ENCODE measurements at places on chromosomes 12 and 14. TPM values are rescaled to one million over a fixed set of nuclear protein-coding genes. Genes with fewer than 3 reads are reported as not detected.

The KLRD1 gene
- not detected for total RNA-seq

The ZC2HC1C gene
- total RNA-seq, result 6.5 TPM

The CACNA1C gene
- 1.2 TPM for total RNA-seq

The CLEC1A gene
- not detected for total RNA-seq

The SIX1 gene
- 22.9 TPM for total RNA-seq

The CIROP gene
- not detected for total RNA-seq

The AKAP3 gene
- total RNA-seq, result not detected

The GPR137C gene
- not detected for total RNA-seq

The SCNN1A gene
- 5.7 TPM for total RNA-seq

- no peak for DNase-seq
Observed at GRCh38 chr14:70052990-70053389, 135.8 kb downstream of the SLC8A3 start.

DNA sequence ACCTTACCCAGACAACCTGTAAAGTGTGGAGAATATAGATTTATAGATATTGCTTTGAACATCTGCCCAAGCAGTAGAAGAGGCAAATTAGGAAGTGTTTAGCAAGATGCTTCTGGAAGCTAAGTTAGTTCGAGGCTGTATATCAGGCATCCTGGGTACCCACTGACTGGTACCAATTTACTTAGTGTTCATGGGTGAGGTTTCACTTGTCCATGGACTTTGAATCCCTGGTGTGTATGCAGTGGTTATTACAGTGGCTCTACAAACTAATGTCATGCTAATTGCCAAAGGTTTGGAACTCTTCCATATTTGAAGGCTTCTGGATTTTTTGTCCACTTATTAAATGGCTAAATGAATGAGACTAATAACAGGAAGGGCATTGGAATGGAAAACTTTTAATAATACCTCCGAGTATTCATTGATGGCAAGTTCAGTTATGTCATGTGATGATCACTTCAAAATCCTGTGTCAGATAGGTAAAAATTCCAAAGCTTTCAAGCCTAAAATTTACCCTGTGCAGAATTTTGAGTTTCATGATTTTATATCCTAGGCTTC lies at the start of gene OR4E2:
Gene OR4E2 (plus strand): TSS at position 505 of the 555 bp plus-strand sequence. CDS start 11,248 bp downstream, outside the sequence.
- no peak for DNase-seq

DNA sequence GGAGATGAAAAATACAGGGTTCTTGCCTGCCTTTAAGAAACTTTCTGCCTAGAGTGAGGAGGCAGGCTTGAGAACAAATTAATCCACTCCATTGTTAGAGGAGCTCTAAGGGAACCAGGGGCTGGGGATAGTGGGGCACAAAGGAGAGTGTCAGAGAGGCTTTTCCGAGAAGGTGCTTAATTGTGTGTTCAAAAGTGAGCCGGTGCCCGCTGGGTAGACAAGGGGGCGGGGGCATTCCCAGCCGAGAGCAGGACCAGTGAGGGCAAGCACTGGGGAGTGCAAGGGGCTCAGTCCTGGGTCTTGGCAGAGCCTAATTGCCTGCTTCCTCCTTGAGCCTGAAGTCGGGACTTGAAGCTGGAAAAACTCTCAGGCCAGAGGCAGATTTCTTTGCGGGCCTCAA lies 377.4 kb downstream of the ETNK1 start:
- DNase-seq, result no peak

- DNase-seq, result no peak
Observed at GRCh38 chr14:52356025-52356424, 41.9 kb downstream of the PTGER2 start.

DNA sequence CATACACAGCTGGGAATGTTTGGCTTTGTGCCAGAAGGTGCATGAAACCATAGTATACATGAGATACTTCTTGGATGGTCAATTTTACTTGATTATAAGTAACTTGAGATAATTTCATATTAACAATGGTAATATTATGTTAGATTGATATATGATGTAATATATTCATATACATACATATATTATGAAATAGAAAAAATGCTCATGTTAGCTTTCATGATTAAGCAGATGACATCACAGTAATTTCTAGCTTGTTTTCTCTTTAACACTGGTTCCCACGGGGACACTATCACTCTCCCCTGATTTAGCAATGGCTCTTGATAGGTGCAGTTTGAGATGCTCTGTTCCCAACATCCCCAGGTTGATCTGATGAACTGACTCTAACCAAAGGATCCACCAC lies 35.4 kb upstream of the NTF3 start:
- no peak for DNase-seq

DNA sequence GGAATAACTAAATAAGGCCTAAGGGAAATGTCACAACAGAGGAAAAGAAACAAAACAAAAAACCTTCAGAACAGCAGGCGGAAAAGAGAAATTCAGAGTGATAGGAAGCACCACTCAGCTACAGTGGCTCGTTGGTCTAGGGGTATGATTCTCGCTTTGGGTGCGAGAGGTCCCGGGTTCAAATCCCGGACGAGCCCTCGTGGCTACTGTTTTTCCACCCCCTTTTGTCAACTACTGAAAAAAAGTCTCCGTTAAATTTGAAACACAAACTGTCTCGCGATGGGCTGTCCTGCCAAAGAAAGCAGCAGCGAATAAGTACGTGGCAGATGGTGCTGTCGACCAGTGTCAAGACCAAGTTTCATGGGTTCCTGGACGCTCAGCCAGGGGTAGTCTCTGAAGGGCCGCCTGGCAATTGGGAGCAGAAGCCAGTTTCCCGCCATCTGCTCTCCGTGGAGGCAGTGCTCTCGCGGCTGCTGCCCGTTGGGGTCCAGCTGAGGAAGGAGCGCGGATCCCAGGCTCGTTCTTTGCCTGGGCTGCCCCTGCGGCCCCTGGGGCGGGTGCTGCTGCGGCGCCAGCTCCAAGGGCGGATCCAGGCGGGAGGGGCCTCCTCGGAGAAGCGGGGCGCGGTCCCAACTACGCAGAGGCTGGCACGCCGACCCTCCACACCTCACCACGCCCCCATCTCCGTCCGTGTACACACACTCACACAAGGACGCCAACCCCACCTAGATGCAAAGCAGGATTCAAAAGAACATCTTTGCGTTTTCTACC lies at the start of gene RNASE4:
Gene RNASE4 (plus strand): TSS at position 670 of the 771 bp plus-strand sequence. CDS start 14,812 bp downstream, outside the sequence.
- peak; percentile 87 for DNase-seq

GRCh38 chr14:36773558-36773957 lies 111.9 kb downstream of the PAX9 start:
- DNase-seq, result no peak

DNA sequence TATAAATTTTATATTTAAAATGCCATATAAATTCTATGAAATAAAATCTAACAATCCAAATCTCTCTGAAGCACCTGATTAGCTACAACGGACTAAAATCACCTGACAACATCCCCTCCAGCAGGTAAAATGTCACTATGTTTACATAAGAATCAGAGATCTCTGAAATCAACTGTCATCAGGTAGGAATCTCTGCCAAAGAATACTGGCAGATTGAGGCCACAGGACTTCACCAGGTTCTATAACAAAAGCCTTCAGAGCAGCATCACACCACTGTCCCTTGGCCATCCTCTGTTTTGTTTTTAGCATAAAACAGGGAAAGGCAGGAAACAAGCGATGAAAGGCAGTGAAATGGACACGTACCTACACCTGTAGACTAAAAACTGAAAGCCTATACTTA lies 22.1 kb downstream of the FGD6 start:
- DNase-seq, result no peak

GRCh38 chr14:66649498-66649897 lies 141.6 kb downstream of the GPHN start:
- no peak for DNase-seq

DNA sequence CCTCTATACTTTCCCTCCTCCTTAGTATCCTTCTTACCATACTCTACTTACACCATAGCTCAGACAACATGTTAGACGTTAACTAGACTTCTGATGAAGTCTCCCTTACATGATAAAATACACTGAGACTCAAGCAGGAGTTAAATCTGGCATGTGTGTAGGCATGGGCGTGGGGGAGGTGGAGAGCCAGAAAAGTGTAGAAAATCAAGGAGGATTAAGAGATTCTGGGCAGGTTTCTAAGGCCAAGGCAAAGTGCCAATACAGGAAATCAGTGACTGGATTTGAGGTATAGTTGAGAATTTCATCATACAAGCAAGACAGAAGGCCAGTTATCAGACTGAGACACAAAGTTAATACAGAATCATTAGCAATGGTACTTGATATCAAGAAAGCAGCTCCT lies 37.4 kb downstream of the EPS8 start:
- no peak for DNase-seq

GRCh38 chr14:86672080-86672479 lies 1142.1 kb downstream of the FLRT2 start:
- DNase-seq, result no peak

DNA sequence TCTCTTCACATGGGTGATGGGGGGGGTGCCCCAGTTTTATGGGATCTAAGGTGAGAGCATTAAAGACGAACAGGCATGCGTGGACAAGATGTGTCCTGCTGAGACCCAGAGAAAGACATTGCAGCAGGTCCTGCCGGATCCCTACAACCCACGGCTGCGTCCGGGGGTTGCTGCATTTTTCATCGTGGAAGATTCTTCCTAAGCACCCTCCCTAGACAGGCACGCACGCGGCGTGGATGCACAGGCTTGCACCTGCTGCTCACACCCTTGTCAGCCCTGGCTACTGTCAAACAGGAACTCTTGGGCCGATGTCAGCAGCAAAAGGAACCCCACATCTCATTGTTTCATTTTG lies 280.6 kb upstream of the RTL1 start:
- no peak for DNase-seq

- DNase-seq, result no peak
Observed at GRCh38 chr14:53358166-53358565, 205.0 kb upstream of the DDHD1 start.

DNA sequence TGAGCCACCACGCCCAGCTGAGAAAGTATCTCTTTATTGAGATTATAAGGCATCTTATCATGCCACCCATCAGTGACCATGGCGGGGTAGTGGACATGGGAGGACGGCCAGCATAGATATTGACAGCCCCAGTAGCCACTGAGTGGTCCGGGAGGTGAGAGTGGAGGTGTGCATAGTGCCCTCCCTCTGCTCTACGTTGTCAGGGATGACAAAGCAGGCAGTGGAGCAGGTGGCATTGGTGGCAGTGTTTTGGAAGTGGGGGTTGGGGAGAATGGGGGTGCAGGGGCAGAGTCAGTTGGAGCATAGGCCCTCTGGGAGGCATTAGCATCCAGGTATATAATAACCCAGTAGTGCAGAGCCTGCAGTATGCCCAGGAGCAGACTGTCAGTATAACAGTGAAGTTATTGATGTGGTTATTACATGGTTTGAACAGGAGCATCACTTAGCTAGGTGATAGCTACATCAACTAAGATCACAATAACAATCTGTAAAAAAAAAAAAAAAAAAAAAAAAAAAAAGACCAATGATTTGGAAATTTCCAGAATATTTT lies 41.1 kb downstream of the GNG2 start:
- DNase-seq, result no peak

DNA sequence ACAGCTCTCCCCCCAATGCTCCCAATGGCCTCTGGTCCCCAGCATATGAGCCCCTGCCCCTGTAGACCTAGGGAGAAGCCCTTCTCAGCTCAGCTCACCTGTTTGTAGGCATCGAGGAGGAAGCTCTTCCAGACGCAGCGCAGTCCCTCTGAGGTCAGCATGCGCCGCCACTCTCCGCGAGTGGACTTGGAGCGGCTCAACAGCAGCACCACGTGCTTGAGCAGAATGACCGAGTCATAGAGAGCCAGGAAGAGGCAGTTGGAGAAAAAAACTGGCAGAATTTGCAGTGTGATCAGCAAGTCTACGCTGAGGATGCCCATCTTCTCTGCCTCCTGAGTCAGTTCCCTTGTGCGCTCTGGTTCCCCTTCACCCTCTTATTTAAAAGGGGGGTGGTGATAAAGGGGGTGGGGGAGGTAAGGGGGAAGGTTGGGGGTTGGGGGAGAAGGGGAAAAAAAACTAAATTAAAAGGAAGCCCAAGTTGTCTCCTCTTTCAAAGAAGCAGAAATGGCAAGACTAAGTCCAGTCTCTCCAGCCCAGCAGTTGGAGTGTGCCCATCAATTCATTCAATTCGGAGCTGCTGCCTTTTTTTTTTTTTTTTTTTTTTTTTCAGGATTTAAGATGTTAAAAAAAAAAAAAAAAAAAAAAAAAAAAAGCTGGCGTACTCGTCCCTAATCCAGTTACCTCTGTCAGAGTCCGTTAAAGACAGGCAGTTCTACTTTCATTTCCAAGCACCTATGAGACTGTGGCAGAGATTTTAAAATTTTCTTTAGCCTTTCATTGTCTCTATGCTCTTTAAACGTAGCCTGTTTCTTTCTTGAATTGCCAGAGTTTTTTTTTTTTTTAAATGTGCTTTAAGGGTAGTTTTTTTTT lies at the start of gene DIO2:
Gene DIO2 (minus strand): TSS at position 352 of the 870 bp plus-strand sequence. CDS start 32 bp downstream, at position 320.
- DNase-seq, result no peak

DNA sequence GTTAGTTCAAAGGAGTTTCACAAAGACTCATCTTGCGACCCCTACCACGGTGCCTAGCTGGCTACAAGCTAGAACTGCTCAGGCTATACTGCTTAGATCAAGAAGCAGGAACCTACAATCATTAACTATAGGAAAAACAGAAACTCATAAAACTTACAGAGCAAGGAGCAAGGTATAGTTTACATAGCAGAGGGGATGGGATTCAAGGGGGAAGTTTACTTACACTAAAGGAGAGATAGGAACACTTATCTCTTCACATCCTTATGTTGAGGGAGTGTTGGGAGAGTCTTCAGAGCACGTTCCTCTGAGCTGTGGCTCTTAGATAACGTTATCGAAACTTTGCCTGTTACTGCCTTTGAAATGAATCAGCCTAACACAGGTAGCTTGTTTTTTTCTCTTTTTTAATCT lies 58.1 kb downstream of the FSCB start:
- no peak for DNase-seq

DNA sequence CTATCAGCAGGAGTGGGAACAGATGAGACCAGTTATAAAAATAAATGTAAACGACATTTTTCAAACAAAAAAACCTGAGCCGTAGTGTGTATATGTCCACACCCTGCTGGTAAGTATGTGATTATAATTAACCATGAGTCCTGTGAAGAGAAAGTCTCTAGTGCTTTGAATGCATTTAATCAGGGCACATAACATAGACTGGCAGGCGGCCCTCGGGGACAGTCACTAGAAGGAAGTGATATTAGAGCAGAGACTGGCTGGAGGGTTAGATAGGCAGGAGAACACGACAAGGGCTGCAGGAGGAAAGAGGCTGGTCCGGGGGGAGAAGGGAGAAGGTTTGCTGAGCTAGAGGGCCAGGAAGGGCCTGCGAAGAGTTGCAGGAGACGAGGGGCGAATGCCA lies 23.8 kb upstream of the ELK3 start:
- no peak for DNase-seq

Measured in Caki2 (cell line).